ENCODE measurements at places on chromosomes 12 and 14.

DNA sequence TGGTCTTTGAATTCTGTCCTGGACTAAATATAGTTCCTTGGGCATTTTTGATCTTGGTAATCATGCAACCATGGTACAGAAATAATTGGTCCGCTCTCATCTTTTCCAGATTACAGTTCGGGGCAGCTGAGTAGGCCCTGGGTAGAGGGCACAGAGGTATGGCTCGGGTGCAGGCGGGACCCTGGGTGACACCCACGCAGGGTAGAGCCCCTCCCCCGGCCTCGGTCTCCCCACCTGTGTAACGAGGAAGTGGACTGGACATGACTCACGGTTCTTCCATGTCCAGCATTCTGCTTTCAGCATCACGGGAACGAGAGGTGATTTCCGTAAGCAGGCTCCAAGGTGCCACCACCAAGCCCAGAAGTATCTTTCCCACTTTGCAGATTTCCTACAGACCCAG lies 91.0 kb upstream of the DIO3 start:
- DNase-seq: no peak
- no peak overlapping the region for H3K27ac ChIP-seq
- no peak overlapping the region for H3K4me3 ChIP-seq
- peaks cover 12% of the 10 kb centered on the region for H3K27me3 ChIP-seq

GRCh38 chr12:2494486-2495192 lies 300.1 kb upstream of the FKBP4 start:
- no peaks in the 10 kb centered on the region for H3K27me3 ChIP-seq
- DNase-seq: peak; percentile 65
- H3K4me3 ChIP-seq: no peak overlapping the region
- peaks cover 61% of the 10 kb centered on the region for H3K4me1 ChIP-seq
- peaks cover 28% of the 10 kb centered on the region for H3K36me3 ChIP-seq

DNA sequence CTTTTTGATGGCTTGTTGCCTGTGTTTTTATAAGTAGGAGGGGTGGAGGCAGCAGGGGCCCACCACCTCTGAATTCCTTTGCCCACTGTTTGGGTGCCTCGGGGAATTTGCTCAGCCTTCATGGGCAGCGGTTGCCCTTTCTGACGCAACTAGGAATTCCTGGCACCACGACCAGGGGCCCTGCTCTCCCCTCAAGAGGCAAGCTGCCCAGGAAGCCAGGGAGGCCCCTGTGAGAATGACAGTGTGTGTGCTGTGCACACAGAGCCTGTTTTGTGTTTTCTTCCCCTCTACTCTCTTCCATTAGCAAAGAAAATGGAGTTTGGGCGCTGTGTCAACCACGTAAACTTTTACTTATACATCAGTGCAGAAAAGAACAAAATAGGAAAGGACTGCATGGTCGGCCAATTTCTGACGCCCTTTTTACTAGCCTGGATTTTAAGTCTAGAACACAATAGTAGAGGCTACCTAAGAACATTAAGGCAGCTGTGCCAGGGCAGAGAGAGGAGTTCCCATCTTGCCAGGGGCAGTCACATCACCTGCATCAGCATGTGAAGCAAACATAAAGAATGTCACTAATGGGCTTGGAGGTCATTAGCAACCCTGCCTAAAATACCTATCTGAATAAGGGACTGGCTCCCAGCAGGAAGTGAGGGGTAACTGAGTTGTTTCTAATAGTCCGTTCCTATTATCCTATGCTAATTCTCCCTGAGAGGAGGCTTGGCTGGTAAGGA lies 17.9 kb upstream of the PTGR2 start:
- H3K27me3 ChIP-seq: no peaks in the 10 kb centered on the region
- H3K4me3 ChIP-seq: no peak overlapping the region
- peak; percentile 56 for DNase-seq
- peaks cover 15% of the 10 kb centered on the region for H3K4me1 ChIP-seq
- no peak overlapping the region for H3K27ac ChIP-seq

DNA sequence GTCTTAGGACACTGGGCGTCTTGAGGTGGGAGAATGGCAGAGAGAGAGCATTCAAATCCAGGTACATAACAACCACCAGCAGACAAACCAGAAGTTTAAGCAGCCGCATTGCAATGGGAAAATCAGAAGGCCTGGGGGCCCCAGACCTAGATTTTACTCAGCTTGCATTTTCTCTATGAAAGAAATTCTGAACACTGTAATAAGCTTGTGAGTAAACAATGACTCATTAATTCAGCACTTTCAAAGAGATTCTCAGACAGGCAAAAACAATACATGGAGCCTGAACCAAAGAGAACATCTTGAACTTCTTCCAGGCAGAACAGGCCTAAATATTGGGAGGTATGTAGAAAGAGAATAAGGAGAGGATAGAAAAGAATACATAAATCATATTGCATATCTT lies 69.8 kb upstream of the IFNG-AS1 start:
- DNase-seq: no peak
- no peak overlapping the region for H3K4me3 ChIP-seq
- no peak overlapping the region for H3K27ac ChIP-seq
- H3K4me1 ChIP-seq: no peaks in the 10 kb centered on the region
- H3K27me3 ChIP-seq: no peaks in the 10 kb centered on the region

- H3K27ac ChIP-seq: no peak overlapping the region
- peak; percentile 31 for DNase-seq
Measured at GRCh38 chr12:125983094-125983783, 918.0 kb downstream of the AACS start.

Data from heart left ventricle (tissue), 16 donors.